ENCODE measurements at places on chromosomes 1 and 21. TPM values are rescaled to one million over a fixed set of nuclear protein-coding genes. Genes with fewer than 3 reads are reported as not detected.

Gene KRTAP19-2
- total RNA-seq: not detected

Gene MCM3AP
- 75.6 TPM for total RNA-seq

Gene TP73
- total RNA-seq: 0.27 TPM

Gene CAPN8
- total RNA-seq: not detected

DNA sequence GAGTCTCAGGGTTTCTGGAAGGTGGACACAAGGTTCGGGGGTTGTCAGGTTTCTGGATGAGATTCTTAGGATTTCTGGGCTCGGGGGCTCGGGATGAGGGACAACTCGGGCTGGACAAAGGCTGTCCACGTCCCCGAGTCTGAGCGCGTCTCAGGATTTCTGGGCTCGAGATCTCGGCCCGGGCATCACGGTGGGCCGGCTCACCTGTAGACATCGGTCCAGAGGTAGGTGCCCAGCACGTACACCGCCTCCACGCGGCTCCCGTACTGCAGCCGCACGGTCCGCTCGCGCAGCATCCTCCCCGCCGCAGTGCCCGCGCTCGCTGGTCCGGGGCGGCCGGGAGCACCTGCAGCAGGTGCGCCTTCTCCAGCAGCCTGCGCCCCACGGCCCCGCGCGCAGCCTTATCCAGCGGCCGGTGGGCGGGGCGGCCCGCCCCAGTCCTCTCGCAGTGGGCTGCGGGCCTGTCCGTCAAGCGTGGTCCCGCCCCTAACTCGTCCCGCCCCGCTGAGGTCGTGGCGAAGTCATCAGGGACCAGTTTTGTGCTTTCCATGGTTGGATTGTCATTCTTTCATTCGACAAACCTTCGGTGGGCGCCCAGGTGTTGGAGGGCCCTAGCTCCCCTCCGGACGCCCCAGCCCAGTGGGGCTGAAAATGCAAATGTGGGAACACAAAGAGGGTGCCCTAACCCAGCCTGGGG lies at the start of gene PADI2:
Gene PADI2 (minus strand): TSS at position 376 of the 697 bp plus-strand sequence. CDS start 80 bp downstream, at position 296.
- no peak for DNase-seq

GRCh38 chr1:175413367-175413766 lies 220.8 kb upstream of the KIAA0040 start:
- DNase-seq: no peak

- DNase-seq: no peak
Observed at GRCh38 chr21:15289896-15290841, 225.4 kb upstream of the NRIP1 start.

Gene CEP85
- 18.3 TPM for total RNA-seq

DNA sequence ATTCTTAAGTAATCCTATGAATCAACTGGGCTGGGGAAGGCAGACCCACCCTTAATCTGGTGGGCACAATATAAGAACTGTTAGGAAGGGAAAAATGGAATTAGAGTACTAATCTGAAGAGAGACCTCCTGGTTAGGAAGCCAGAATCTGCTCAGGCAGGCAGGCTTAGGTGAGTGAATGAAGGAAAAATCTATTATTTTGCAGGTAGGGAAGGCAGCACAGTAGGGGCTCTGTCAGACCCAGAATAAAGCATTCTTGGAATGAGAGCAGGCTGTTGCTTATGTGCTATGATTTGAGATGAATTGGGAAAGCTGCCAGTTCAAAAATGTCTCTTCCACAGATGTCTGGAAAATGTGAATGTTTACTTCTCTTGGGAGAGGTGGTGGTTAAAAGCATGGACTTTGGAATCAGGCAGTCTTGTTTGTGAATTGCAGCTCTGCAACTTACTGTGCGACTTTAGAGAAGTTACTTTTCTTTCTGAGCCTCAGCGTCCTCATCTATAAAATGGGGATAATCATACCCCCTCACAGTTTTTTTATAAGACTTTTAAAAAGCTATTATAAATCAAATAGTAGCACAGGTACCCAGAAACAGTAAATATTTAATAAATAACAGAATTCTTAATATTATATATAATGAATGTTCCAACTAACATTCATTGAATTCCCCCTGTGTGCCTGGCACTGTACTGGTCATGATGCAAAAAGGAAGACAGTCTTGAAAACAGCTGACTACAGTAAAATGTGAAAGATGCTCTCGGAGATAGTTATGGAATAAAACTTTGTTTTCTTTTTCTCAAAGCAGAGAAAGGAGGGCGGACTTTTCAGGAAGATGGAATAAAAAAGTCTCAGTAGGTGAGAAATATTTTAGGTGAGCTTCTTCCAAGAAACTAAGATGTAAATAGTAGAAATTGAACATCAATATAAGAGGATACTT lies 15.3 kb upstream of the ZNF644 start:
- DNase-seq: no peak

- DNase-seq: peak; percentile 20
Observed at GRCh38 chr1:168654198-168654915, 74.6 kb downstream of the DPT start.

- peak; percentile 92 for DNase-seq
Observed at GRCh38 chr1:162873671-162874666, 13.0 kb upstream of the CCDC190 start.

- peak; percentile 70 for DNase-seq
Observed at GRCh38 chr1:152519851-152520250, 5.6 kb downstream of the CRCT1 start.

DNA sequence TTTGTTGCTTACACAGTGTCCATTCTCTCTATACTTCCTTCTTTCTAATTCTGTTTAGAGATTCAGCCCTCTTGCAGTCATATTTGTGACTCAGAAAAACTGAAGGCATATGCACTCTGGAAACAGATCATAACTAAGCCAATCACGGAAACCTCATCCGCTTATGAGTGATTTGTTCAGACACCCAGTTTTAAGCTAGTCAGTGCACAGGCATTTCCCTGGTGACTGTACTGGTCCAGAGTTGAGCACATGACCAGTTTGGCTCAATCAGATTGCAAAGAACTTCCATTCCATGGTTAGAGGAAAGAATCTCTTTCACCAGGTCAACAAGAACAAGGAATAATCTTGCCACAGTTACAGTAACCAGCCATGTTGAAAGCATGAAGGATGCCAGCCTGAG lies 69.2 kb upstream of the SGIP1 start:
- DNase-seq: peak; percentile 88

DNA sequence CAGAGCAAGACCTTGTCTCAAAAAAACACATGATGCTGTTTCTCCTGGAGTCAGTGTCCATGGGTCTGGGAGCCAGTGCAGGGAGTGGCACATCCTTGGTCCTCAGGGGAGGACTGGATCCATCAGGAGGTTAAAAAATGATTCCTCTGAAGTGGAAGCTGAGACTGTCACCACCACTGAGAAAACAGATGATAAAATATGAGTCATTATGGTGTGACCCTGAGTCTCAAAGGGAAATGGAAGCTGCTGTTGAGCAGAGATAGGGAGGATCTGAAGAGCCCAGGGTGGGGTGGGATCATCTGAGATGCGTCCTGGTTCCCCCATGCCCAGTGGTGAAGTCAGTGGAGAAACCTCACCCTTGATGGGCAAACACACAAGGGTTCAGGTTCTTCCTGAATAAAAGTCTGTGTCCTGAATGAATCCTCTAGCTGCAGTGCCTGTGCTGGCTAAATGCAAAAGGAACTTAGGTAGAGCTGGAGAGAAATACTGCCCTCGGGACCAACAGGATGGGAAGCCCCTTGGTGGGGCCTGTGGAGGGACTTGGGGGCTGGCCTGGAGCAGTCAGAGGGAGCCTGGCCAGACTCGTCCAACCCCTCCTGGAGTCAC lies 61.6 kb upstream of the TENT5B start:
- DNase-seq: peak; percentile 60

- DNase-seq: no peak
Observed at GRCh38 chr1:16090076-16090826, 16.8 kb upstream of the FAM131C start.

Gene TEX35
- total RNA-seq: not detected

Measured in HT1080 (cell line).